ENCODE measurements at places on chromosomes 12 and 14. TPM values are rescaled to one million over a fixed set of nuclear protein-coding genes. Genes with fewer than 3 reads are reported as not detected.

Gene GLIPR1L1
- not detected for total RNA-seq

Gene OVCH1
- total RNA-seq: not detected

Gene LGMN
- 94.2 TPM for total RNA-seq

Gene SOAT2
- 9.7 TPM for total RNA-seq

Gene PZP
- not detected for total RNA-seq

Gene TAS2R50
- 2.0 TPM for total RNA-seq

Gene WBP11
- 184 TPM for total RNA-seq

Gene GPR68
- 0.14 TPM for total RNA-seq

DNA sequence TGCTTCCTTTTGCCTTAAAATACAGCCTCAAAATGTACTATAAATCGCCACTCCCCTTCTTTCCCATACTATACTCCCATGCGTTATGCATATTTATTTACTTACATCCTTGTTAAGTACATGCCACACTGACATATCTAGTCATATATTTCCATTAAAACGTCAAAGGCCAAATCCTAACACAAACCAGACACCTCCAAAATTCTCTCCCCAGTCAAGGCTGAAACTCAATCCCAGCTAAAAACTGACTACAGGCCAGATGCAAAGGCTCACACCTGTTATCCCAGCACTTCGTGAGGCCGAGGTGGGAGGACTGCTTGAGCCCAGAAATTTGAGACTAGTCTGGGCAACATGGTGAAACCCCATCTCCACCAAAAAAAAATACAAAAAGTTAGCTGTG lies 5.7 kb upstream of the CAND1 start:
- H3K27me3 ChIP-seq: no peaks in the 10 kb centered on the region
- H3K4me1 ChIP-seq: no peaks in the 10 kb centered on the region
- DNase-seq: no peak

DNA sequence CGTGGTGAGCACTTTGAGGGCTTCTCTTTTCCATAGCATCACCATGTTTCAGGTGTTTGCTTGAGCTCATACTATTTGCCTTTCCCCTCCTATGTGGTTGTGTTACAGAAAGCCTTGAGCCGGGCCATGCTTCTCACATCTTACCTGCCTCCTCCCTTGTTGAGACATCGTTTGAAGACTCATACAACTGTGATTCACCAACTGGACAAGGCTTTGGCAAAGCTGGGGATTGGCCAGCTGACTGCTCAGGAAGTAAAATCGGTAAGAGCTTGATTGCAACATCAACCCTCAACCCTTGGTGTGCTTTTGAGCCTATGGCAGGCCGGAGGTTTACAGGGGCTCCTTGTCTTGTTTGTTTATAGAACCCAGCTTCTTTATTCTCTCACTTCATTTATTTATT lies 8.1 kb downstream of the LETMD1 start:
- no peak overlapping the region for H3K4me3 ChIP-seq
- no peaks in the 10 kb centered on the region for H3K27me3 ChIP-seq
- H3K27ac ChIP-seq: no peak overlapping the region
- DNase-seq: no peak
- H3K36me3 ChIP-seq: peaks cover 4% of the 10 kb centered on the region

GRCh38 chr12:46963977-46964971 lies 115.1 kb upstream of the PCED1B start:
- peak overlapping the region; percentile 58 for H3K27ac ChIP-seq
- DNase-seq: peak; percentile 42
- H3K36me3 ChIP-seq: no peaks in the 10 kb centered on the region
- no peaks in the 10 kb centered on the region for H3K27me3 ChIP-seq

DNA sequence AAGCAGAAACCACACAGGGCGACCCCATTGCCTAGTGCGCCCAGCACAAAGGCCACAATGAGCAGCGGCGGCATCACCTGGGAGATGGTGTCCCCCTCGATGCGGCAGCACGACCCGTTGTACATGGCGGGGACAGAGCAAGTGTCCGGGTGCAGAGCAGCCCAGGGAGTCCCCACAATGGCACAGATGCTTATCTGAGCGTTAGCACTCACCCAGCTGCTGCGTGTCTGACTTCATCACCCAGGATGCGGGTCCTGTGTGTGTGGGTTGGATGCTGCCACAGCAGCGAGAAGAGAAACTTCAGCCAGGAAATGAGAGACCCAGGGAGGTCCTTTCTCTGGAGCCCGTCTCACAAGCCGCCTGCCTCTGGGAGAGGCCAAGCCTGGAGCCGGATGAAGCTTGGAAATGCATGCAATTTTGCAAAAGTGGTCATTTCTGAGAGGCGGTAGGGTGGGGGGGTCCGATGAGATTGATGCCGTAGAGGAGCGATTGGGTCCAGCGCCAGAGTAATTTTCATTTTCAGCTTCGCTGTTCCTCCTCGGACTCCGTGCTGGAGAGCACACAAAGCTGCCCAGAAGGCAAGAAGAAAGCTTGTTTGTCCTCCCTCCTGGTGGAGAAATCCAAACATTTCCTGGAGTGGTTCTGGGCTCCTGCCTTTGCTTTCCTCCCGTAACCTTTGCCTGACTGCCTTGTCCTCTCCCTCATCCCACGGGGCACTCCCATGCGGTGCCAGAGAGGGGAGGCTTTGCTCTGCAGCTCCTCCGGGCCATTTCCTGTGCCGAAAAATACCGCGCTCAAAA lies at the start of gene HCAR1:
TSS of gene HCAR1 (minus strand) at position 630 of the 800 bp plus-strand sequence. CDS start at position 125, 505 bp downstream.
- DNase-seq: peak; percentile 50
- peaks cover 43% of the 10 kb centered on the region for H3K4me1 ChIP-seq
- H3K36me3 ChIP-seq: no peaks in the 10 kb centered on the region
- peak within 1 kb of the TSS; percentile 47 for H3K4me3 ChIP-seq
- H3K27me3 ChIP-seq: no peaks in the 10 kb centered on the region

GRCh38 chr14:86296173-86296572 lies 766.2 kb downstream of the FLRT2 start:
- no peaks in the 10 kb centered on the region for H3K27me3 ChIP-seq
- H3K36me3 ChIP-seq: no peaks in the 10 kb centered on the region
- DNase-seq: no peak
- H3K4me3 ChIP-seq: no peak overlapping the region
- no peak overlapping the region for H3K27ac ChIP-seq

GRCh38 chr14:96423446-96424108 lies 31.6 kb downstream of the AK7 start:
- H3K27me3 ChIP-seq: no peaks in the 10 kb centered on the region
- no peaks in the 10 kb centered on the region for H3K36me3 ChIP-seq
- H3K4me3 ChIP-seq: peak overlapping the region; percentile 38

GRCh38 chr14:33377596-33378390 lies 439.1 kb downstream of the NPAS3 start:
- no peaks in the 10 kb centered on the region for H3K27me3 ChIP-seq
- no peaks in the 10 kb centered on the region for H3K36me3 ChIP-seq
- no peak for DNase-seq

- no peak overlapping the region for H3K27ac ChIP-seq
- H3K36me3 ChIP-seq: no peaks in the 10 kb centered on the region
- no peak for DNase-seq
- H3K27me3 ChIP-seq: no peaks in the 10 kb centered on the region
- no peak overlapping the region for H3K4me3 ChIP-seq
These were observed 14.2 kb downstream of the RPS6KL1 start for GRCh38 chr14:74908861-74909341.

- H3K4me1 ChIP-seq: no peaks in the 10 kb centered on the region
- H3K27me3 ChIP-seq: no peaks in the 10 kb centered on the region
- H3K36me3 ChIP-seq: no peaks in the 10 kb centered on the region
- H3K27ac ChIP-seq: no peak overlapping the region
These were observed 207.0 kb downstream of the SLC41A2 start for GRCh38 chr12:104751120-104751519.

- H3K36me3 ChIP-seq: no peaks in the 10 kb centered on the region
- H3K4me3 ChIP-seq: no peak overlapping the region
- H3K27ac ChIP-seq: no peak overlapping the region
- no peaks in the 10 kb centered on the region for H3K4me1 ChIP-seq
- DNase-seq: no peak
These were observed 544.4 kb upstream of the TMEM132C start for GRCh38 chr12:127722611-127723010.

DNA sequence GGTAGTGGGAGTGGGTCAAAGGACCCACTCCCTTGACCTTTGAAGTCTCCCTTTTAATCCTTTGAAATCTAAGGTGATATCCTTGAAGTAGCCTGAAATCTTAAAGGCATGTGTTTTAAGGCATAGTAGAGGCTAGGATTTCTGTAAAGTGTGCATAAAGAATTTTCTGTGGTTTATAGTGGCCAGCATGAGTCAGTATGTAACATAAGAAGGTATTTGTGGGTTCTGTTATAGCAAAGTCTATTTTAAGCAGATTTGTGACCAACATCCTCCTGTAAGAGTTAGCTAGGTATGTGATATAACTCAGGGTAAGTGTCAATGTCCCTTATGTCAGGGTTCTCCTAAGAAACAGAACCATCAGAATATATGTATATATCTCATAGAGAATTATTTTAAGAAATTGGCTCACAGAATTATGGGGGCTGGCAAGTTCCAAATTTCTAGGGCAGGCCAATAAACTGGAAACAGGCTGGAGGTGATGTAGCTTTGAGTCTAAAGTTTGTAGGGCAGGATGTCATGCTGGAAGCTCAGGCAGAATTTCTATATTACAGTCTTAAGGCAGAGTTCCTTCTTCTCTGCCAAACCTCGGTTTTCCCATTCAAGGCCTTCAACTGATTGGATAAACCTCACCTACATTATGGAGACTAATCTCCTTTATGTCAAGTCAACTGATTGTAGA lies 18.7 kb upstream of the EPYC start:
- no peaks in the 10 kb centered on the region for H3K27me3 ChIP-seq
- no peak overlapping the region for H3K27ac ChIP-seq
- no peak for DNase-seq
- no peaks in the 10 kb centered on the region for H3K4me1 ChIP-seq
- no peaks in the 10 kb centered on the region for H3K36me3 ChIP-seq

GRCh38 chr14:104139460-104140212 lies 1.2 kb downstream of the KIF26A start:
- no peak overlapping the region for H3K27ac ChIP-seq
- DNase-seq: no peak
- peaks cover 15% of the 10 kb centered on the region for H3K4me1 ChIP-seq
- peaks cover 5% of the 10 kb centered on the region for H3K27me3 ChIP-seq
- no peaks in the 10 kb centered on the region for H3K36me3 ChIP-seq
- no peak overlapping the region for H3K4me3 ChIP-seq

GRCh38 chr12:100141666-100141997 lies 1.0 kb downstream of the BLTP3B start:
- no peak for DNase-seq
- H3K27me3 ChIP-seq: no peaks in the 10 kb centered on the region
- no peaks in the 10 kb centered on the region for H3K36me3 ChIP-seq
- H3K4me3 ChIP-seq: peak overlapping the region; percentile 99
- no peaks in the 10 kb centered on the region for H3K4me1 ChIP-seq
- H3K27ac ChIP-seq: peak overlapping the region; percentile 86

GRCh38 chr14:60232185-60232584 lies 16.8 kb upstream of the PPM1A start:
- H3K27ac ChIP-seq: no peak overlapping the region
- H3K27me3 ChIP-seq: no peaks in the 10 kb centered on the region
- 0 out of 2 replicates have a peak, but pooled peaks cover 6% of the 10 kb centered on the region for H3K4me1 ChIP-seq
- no peaks in the 10 kb centered on the region for H3K36me3 ChIP-seq

- H3K4me3 ChIP-seq: no peak overlapping the region
- H3K27me3 ChIP-seq: no peaks in the 10 kb centered on the region
- H3K27ac ChIP-seq: no peak overlapping the region
- H3K4me1 ChIP-seq: no peaks in the 10 kb centered on the region
- no peaks in the 10 kb centered on the region for H3K36me3 ChIP-seq
These were observed 86.8 kb upstream of the OSBPL8 start for GRCh38 chr12:76646366-76646765.

GRCh38 chr12:65620046-65620445 lies 204.2 kb upstream of the HMGA2 start:
- H3K4me3 ChIP-seq: no peak overlapping the region
- H3K4me1 ChIP-seq: no peaks in the 10 kb centered on the region
- H3K27ac ChIP-seq: no peak overlapping the region
- no peaks in the 10 kb centered on the region for H3K36me3 ChIP-seq

DNA sequence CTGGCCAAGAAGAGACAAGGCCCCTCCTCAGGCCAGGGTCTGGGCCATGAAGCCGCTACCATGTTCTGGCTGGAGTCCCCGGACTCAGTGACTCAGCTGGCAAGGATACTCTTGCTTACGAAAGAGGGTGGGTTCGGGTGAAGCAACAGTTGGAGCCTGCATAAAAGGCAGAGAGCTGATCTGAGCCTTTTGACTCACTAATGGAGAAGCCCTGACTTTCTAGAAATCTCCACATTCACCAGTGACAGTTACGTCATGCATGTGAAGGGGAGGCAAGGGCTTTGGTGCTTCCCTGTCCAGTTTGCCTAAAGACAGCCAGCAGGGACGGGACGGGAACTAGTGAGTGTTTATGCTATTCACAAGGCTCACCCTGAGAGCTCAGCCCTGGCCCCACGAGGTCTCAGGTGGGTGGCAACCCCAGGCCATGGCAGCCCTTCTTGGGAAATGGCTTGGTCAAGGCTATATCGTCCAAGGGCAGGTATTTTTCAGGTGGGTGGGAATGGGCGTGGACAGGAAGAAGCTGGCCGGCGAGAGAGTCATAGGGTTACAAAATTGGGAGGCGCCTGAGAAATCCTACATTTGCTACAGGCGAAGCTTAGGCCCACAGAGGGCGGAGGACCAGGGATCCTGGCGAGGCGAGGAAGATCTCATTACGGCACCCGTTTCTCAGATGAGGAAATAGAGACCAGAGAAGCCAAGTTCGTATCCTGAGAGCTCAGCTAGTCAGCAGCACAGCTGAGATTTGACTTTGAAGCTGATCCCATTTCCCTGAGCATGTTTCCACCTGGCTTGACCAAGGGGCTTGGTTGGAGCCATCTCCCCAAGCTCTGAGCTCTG lies 314.6 kb downstream of the BCL11B start:
- no peak for DNase-seq
- no peaks in the 10 kb centered on the region for H3K4me1 ChIP-seq
- no peaks in the 10 kb centered on the region for H3K27me3 ChIP-seq
- no peaks in the 10 kb centered on the region for H3K36me3 ChIP-seq
- H3K27ac ChIP-seq: no peak overlapping the region
- no peak overlapping the region for H3K4me3 ChIP-seq

- H3K36me3 ChIP-seq: no peaks in the 10 kb centered on the region
- no peak overlapping the region for H3K4me3 ChIP-seq
- peaks cover 9% of the 10 kb centered on the region for H3K4me1 ChIP-seq
- no peak for DNase-seq
- H3K27ac ChIP-seq: no peak overlapping the region
- H3K27me3 ChIP-seq: no peaks in the 10 kb centered on the region
These were observed 35.6 kb downstream of the RPS29 start for GRCh38 chr14:49550286-49551184.

- H3K4me1 ChIP-seq: peaks cover 31% of the 10 kb centered on the region
- no peak overlapping the region for H3K27ac ChIP-seq
- no peaks in the 10 kb centered on the region for H3K27me3 ChIP-seq
- H3K36me3 ChIP-seq: no peaks in the 10 kb centered on the region
- H3K4me3 ChIP-seq: no peak overlapping the region
These were observed 544.5 kb upstream of the TBX3 start for GRCh38 chr12:115228434-115228833.

DNA sequence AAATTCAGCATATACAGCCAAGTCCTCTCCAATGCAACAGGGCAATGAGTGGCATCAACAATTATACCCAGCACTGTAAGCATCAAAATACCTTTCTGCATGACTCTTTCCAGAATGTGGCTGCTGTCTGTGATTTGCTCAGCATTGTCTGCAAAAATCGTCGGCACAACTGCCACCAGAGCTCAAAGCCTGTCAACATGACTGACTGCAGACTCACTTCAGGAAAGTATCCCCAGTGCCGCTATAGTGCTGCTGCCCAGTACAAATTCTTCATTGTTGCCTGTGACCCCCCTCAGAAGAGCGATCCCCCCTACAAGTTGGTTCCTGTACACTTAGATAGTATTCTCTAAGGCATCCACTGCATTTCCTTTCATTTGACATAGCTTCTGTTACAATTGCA lies 735 bp downstream of the RNASE6 start:
- H3K27me3 ChIP-seq: no peaks in the 10 kb centered on the region
- H3K27ac ChIP-seq: no peak overlapping the region
- no peak for DNase-seq
- H3K36me3 ChIP-seq: no peaks in the 10 kb centered on the region

Measured in Caco-2 (cell line).